Activated CD8-positive, alpha-beta memory T cell treated with anti-CD3 and anti-CD28 coated beads for 1 hour (primary cell): ENCODE measurements at places on chromosomes 16 and 17.
A peak's percentile ranks its signal among the peaks of the same experiment; 100 is the strongest.

DNA sequence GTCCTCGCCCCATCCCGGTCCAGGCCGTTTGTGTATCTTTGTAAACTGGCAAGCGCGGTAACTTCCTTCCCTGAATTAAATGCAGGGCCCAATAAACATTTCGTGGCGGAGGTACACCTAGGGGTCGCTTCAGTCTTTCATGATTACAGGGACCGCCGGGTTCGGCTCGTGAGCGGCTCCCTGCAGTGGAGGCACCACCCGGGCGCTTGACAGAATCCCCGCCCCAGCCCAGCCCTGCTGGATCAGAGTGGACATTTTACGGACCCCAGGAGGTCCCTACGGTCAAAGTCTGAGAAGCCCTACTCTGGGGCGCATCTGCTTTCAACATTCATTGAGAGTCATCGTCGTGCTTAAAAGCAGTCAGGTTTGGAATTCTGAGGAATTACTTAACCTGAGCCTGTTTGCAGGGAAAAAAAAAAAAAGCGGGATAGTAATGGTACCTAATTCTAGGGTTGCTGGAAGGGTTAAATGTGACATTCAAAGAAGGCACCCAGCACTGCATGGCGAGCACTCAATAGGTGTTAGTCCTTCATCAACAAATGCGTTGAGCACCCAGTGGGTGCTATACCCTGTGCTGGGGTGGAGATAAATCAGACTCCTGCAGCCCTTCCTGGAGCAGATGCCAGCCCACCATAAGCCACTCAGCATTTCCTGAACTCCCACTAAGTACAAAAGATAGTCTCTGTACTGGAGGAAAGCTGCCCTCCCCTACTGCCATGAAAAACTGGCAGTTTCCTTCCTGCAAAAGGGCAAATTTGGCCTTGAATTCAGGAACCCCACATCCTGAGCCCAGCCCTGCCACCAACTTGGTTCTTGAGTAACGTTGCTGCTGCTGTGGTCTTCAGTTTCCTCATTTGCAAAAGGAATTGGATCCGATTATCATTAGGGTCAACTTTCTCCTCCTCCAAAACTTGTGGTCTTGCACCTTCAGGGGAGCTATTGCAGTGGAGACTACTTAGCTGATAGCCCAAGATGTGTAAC, 658 bp upstream of the DUSP3 start:
- DNase-seq, result no peak

- DNase-seq, result peak; percentile 15
Observed at GRCh38 chr16:81445143-81445961, 744 bp downstream of the CMIP start.

DNA sequence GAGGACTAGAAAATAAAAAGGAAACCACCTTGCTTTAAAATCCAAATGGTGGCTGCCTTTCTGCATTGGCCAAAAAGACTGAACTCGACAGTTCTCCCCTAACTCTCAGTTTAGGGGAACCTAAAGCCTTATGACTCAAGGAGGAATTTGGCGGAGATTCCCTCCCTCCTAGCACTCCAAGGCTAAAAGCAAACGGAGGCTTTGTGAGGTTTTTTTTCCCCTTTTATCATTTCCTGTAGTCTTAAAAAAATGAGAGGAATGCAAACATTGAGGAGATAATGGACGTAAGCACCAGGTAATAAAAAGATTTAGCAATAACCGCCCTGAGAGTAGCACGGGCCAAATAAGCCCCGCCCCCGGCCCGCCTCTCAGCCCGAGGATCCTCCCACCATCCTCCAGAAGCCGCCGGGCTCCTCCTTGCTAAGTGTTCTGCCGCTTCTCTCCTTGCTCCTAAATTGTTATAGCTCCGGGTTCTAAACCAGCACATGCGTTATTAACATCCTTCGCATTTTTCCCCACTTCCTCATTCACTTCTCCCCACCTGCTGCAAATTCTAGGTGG, 5.8 kb upstream of the KIFC3 start:
- no peak for DNase-seq

GRCh38 chr16:20906341-20907255, 6.0 kb downstream of the LYRM1 start:
- no peak for DNase-seq

GRCh38 chr16:21101631-21102420, 48.8 kb downstream of the DNAH3 start:
- no peak for DNase-seq

DNA sequence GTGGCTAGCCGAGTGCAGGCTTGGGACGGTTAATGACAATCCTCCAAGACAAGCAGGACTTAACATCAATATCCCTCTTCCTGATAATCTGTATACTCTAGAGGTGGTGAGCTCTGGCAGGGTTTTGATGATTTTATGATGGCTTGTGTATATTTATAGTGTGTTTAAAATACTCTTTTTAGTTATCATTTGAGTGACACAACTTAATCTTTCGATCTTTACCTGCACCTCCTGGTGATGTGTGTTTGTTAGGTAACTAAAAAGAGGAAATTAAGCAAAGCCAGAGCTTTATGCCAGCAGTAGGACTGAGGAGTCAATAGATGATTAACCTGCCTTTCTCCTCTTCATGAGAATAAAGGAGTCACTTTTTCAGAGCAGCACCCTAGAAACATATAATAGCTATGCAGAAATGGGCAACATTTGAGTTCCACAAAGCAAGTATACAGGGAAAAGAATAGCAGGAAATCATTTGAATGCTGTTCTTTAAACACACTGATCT, 210.5 kb downstream of the IRX3 start:
- DNase-seq, result no peak

DNA sequence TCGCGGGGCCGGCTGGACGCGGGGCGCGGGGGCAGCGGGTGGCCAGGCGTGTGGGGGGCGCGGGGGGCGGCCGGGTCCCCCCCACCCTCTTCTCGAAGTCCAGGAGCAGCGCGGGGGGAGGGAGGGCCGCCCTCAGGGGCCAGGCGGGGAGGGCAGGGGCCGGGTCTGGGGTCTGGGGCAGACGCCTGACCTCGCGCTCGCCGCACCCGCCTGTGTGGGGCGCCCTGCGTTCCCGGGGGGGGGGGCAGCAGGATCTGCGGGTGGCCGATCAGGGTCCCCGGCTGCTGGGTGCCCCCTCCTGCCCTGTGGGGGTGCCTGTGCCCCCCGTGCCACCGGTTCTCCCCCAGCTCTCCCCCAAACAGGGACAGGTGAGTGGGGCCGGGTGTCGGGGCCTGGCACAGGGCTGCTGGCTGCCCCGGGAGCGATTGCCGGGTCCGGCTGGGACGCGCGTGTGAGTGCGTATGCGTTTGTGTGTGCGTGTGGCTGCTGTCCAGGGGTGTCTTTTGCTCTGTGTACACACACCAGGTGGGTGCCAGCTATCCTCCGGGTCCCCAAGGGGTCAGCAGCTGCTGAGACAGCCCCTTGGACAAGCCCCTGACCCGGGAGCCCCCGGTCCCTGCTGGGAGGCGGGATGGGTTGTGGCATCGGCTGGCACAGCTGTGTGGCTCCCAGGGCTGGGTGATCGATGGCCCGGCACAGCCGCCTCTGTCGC, 663 bp downstream of the PRR35 start:
- DNase-seq, result no peak

DNA sequence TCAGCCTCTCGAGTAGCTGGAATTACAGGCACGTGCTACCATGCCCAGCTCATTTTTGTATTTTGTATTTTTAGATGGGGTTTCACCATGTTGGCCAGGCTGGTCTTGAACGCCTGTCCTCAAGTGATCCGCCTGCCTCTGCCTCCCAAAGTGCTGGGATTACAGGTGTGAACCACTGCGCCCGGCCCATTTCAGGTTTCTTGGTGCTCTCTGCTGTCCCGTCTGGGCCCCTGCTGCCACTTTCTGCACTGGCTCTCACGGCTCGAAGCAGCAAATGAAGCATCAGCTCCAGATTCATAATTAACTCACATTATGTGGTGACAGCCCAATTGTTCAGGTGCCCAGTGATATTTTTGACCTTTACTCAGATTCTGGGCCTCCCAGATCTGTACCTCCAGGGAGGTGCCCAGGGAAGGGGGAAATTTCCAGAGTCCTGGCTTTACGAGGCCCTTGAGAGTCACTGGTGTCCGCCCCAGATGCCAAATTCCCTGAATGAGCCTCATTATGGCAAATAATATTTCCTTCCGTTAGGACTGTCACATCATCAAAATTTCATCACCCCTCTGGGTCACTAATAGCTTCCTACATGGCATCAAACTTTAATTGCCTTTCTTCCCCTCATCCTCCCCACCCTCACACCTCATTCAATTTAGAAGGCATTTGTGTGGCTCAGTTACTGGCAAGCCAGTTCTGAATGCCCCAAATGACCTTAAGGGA, 9.0 kb downstream of the SDK2 start:
- no peak for DNase-seq

DNA sequence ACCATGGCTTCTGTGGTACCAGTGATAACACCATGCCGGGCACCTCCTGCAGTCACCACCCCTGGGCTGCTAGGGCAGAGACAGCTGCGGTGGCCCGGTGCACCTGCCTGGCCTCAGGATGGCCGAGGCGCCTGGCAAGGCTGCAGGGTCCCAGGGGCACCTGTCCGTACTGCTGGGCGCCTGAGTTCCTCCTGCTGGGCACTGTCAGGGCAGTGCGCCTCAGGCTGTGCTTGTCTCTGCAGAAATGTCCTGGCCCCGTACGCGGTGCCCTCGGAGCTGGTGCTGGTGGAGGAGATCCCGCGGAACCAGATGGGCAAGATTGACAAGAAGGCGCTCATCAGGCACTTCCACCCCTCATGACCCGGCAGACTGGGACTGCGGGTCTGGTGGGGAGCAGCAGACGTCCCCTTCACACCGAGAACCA, 17.7 kb upstream of the CDH15 start:
- no peak for DNase-seq

DNA sequence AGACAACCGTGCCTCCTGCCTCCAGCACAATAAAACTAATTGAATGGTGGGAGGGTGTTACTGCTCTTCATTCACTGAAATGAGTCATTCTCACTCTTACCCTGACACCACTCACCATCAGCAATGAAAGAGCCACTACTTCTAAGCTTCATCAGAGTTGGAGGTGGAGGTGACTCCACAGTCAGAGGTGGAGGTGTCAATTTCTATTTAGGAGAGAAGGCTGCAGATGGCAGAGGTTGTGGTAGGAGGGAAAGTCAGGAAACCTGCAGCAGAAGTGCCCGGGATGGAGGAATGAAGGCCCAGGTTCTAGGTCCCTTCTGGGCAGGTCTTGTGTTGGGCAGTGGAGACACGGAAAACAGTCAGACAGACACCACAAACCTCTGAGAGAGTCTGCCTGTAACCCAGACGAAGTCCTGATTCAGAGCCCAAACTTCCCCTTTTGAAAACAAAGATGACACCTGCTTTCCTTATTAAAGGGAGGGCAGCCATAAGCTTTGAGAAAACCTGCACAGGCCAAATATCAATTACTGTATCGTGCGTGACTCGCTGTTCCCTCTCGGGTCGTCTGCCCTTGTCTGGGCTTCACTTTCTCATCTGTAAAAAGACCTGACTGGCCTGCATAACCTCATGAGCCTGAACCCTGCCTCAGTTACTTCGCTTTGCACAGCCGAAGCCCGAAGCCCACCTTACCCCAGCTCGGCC, 668 bp downstream of the ATPAF2 start:
- no peak for DNase-seq

DNA sequence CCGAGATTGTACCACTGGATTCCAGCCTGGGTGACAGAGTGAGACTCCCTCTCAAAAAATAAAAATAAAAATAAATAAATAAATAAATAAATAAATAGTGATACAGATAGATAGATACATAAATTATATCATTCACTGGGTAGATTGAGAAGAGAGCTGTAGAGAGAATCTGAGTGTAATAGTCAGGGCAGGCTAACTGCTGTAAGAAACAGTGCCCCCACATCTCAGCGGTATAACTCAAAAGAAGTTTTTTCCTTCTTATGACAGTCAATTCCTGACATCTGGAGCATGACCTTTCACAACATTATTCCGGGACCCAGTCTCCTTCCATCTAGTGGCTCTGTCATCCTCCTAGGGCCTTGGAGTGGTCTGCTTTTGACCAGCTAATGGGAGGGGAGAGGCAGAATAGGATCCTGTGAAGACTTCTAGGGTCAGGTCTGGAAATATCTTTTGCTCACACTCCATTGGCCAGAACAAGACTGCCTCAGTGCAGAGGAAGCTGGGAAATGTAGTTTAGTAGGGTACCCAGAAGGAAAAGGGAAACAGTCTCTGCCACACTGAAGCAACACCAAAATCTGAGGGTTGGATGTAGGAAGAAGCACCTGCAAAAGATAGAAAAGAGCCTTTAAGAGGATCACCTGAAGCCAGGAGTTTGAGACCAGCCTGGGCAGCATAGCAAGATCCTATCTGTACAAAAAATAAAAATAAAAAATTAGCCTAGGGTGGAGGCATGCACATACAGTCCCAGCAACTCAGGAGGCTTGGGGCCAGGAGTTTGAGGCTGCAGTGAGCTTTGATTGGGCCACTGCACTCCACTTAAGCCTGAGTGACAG, 3.0 kb upstream of the QPRT start:
- DNase-seq, result no peak

DNA sequence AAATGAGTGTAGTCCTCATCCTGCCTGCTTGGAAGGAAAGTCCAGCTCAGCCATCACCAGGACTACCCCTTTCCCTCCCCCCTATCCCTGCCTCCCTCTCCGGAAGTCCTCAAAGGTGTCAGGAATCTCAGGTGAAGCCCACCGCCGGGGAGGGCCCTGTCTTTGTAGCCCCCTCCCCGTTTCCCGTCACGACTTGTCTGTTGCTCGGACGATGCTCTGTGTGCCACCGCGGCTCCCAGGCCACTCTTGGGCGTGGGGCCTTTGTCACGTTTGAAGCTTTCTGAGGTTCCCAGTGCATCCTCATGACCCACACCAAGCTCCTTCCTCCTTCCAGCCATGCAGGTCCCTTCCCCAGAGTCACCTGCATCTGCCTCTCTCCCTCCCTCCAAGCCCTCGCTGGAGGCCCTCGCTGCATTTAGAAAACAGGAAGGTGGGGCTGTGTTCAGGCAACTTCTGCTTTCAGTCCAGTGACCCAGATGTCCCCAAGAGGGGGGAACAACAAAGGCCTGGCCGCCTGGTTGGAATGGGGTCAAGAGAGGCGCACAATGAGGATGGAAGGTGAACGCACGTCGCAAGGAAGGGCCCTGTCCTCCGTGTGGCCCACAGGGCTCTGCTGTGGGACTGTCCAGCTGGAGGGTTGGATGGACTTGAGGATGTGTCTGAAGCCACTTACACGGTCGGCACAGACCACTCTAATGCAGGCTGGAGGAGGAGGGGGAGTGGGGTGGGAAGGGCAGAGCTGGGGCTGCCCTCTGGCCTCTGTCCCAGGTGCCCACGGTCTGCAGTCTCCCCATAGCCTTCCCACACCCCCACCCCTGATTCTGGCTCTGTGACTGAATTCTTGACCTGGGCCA, 59.9 kb downstream of the OR1D5 start:
- DNase-seq, result no peak

GRCh38 chr17:57913575-57914272, 41.5 kb downstream of the CUEDC1 start:
- DNase-seq, result no peak

GRCh38 chr16:65909310-65910050, 457.0 kb upstream of the CDH5 start:
- DNase-seq, result no peak
